GM23248 (cell line): ENCODE measurements at places on chromosomes 3 and 15. TPM values are rescaled to one million over a fixed set of nuclear protein-coding genes. Genes with fewer than 3 reads are reported as not detected.

GRCh38 chr3:142180761-142181362 is 31.5 kb upstream of the TFDP2 start:
- H3K4me1 ChIP-seq = no peaks in the 10 kb centered on the region
- H3K4me3 ChIP-seq = no peak overlapping the region
- H3K27ac ChIP-seq = no peak overlapping the region
- H3K27me3 ChIP-seq = no peaks in the 10 kb centered on the region
- H3K36me3 ChIP-seq = peaks cover 13% of the 10 kb centered on the region; the same call in 1 of the 2 replicates
- peak; percentile 61 for DNase-seq

DNA sequence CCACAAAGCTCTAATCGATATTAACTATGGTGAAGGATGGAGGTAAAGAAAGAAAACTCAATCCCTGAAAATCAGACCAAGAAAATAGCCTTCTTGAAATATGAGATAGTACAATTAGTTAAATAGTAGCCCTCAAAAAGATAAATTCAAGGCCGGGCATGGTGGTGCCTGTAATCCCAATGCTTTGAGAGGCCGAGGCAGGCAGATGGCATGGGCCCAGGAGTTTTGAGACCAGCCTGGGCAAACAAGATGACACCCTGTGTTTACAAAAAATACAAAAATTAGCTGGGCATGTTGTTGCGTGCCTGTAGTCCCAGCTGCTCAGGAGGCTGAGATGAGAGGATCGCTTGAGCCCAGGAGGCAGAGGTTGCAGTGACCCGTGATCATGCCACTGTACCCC is 31.6 kb upstream of the CEP152 start:
- H3K36me3 ChIP-seq = no peaks in the 10 kb centered on the region
- no peak for DNase-seq
- no peaks in the 10 kb centered on the region for H3K4me1 ChIP-seq
- no peak overlapping the region for H3K4me3 ChIP-seq
- no peak overlapping the region for H3K27ac ChIP-seq

DNA sequence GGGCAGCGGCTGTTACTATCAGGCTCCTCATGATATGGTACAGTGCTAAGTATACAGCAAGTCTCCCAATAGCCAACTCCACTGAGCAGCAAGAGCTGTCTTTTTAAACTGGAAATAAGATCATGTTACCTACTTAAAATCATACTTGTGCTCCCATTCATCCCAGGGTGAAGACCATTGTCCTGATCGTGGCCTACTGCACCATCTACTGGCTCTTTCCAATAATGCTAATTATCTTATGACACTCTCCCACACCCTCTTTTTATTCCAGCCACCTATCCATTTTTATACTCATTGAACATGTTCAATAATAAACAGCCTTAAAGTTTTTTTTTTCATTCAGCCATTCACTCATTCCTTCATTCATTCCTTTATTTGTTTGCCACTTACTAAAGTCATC is 117.7 kb downstream of the GBE1 start:
- H3K27me3 ChIP-seq = no peaks in the 10 kb centered on the region
- no peak overlapping the region for H3K4me3 ChIP-seq
- H3K36me3 ChIP-seq = peaks cover 50% of the 10 kb centered on the region
- H3K27ac ChIP-seq = no peak overlapping the region

- H3K4me3 ChIP-seq = no peak overlapping the region
- no peaks in the 10 kb centered on the region for H3K4me1 ChIP-seq
- peaks cover 6% of the 10 kb centered on the region for H3K27me3 ChIP-seq
- no peak overlapping the region for H3K27ac ChIP-seq
- no peaks in the 10 kb centered on the region for H3K36me3 ChIP-seq
Measured at GRCh38 chr15:70222606-70223005, 124.9 kb upstream of the TLE3 start.

Gene GOLGA8J
- not detected in 2 replicates for polyA plus RNA-seq

Gene NTRK3
- polyA plus RNA-seq = not detected in 2 replicates

Gene ISL2
- polyA plus RNA-seq = 0.68 and 0.98 TPM in 2 replicates

Gene XRN1
- 15.4 and 17.5 TPM in 2 replicates for polyA plus RNA-seq

Gene TMEM62
- 6.5 and 8.2 TPM in 2 replicates for polyA plus RNA-seq
